Activated naive CD4-positive, alpha-beta T cell treated with anti-CD3 and anti-CD28 coated beads, Interleukin-2, amount 50 U/mL, for 16 hours (primary cell): ENCODE measurements at places on chromosomes 4 and X.

DNA sequence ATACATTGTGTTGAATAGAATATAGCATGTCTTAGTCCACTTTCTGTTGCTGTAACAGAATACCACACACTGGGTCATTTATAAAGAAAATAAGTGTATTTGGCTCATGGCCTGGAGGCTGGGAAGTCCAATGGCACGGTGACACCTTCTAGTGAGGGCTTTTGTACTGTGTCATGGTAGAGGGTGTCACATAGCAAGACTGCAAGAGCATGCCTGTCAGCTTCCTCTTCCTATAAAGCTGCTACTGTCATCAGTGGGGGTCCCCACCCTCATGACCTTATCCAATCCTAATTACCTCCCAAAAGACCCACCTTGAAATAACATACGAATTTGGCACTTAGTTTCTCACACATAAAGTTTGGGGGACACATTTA, 193.2 kb downstream of the PTTG2 start:
- no peak for DNase-seq

- DNase-seq, result no peak
Measured at GRCh38 chrX:40705658-40706312, 29.6 kb downstream of the MED14 start.

- DNase-seq, result no peak
Measured at GRCh38 chr4:94352996-94353395, 10.4 kb upstream of the HPGDS start.

- DNase-seq, result no peak
Measured at GRCh38 chrX:136168929-136169735, 21.8 kb downstream of the FHL1 start.

DNA sequence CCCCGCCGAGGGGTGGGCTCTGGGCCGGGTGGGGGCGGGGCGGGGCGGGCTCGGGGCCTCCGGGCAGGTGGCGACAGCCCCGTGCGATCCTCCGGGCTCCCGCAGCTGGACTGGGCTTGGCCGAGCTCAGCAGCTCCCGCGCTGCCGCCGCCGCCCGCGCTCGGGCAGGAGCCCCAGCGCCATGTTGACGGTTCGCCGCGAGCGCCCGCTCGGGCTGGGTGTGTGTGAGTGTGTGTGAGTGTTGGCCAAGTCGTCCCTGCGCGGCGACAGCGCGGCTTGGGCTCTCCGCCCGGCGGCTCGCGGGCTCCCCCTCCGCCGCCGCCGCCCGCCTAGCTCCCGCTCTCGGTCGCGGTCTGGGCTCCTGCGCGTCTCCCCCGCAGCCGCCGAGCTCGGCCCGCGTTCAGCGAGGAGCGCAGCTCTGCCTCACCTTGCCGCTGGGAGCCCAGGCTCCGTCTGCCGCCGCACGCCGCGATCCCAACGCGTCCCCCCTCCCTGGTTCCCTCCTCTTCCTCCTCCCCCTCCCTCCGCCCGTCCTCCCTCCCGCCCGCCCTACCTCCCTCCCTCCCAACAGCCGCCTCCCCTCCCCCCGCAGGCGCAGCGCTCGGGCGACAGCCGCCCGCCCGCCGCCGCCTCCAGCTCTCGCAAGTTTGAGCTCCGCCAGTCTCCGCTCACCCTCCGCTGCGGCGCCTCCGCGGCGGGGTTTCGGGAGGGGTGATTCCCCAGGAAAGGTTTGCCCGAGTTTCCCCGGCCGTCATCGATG, at the start of gene BCOR:
Gene BCOR, minus strand, starts transcription at position 455 of the 760 bp plus-strand sequence. CDS start 20,029 bp downstream, outside the sequence.
- DNase-seq, result peak; percentile 73

GRCh38 chr4:152935143-152935542, 980 bp upstream of the FHDC1 start:
- DNase-seq, result no peak

GRCh38 chrX:30577362-30577991, at the start of gene TASL:
Gene TASL (minus strand): TSS chrX:30577766. CDS start chrX:30560355, 17,411 bp downstream.
- DNase-seq, result peak; percentile 33

DNA sequence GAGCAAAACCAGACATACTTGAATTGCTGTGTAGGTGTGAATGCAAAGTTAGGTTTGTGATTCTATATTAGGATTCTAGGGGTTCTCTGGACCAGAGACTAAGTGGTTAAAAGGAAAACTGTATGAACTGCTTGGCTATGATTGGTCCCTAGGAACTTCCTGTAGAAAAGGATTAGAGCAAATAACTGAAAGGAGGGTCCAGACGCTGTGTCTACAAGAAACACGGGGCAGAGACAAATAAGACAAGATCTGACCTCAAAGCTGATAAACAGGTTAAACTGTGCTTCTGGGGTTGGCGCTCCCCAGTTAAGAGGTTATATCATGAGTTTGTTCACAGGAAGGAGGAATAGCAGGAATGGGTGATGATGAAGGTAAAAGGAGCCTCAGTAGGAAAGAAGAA, 183.6 kb downstream of the MGST2 start:
- DNase-seq, result no peak
